ENCODE measurements at places on chromosomes 6 and 20. TPM values are rescaled to one million over a fixed set of nuclear protein-coding genes. Genes with fewer than 3 reads are reported as not detected.
A peak's percentile ranks its signal among the peaks of the same experiment; 100 is the strongest.

LY6G5C gene
- total RNA-seq = 0.68 TPM

ANGPT4 gene
- not detected for total RNA-seq

RAB44 gene
- not detected for total RNA-seq

RSPH9 gene
- total RNA-seq = not detected

HLA-DOB gene
- total RNA-seq = not detected

ZKSCAN8 gene
- 7.2 TPM for total RNA-seq

GRCh38 chr6:104884867-104885517 is 25.3 kb upstream of the HACE1 start:
- no peaks in the 10 kb centered on the region for H3K27me3 ChIP-seq
- no peak for DNase-seq
- H3K27ac ChIP-seq = no peak overlapping the region
- no peak overlapping the region for H3K4me3 ChIP-seq
- H3K4me1 ChIP-seq = no peaks in the 10 kb centered on the region
- no peaks in the 10 kb centered on the region for H3K36me3 ChIP-seq

DNA sequence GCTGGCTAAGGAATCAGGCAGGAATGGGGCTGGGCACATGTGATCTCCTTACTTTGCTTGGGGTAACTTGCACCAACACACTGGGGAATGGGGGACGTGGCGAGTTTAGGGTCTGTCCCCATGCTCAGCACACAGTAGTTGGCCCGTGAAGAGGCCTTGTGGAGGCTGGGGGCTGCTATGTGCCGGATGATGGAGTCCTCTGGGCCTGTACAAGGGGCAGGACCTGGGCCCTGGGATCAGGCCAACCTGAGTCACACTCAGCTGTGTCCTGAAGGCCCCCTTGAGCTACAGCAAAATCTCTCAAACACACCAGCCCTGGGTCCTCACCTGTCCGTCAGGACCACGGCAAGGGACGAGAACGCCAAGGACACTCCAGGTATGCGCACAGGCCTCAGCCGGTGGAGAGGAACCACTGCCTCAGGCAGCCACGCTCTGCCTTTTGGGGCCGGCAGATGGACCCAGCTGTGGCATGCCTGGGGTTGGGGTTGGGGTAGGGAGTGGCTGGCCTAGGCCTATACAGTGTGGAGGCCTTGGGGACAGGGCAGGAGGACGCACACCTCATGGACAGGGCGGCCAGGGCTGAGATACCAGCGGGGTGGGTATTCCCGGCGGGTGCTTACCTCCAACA is 11.1 kb downstream of the UCKL1 start:
- no peak overlapping the region for H3K4me3 ChIP-seq
- DNase-seq = peak; percentile 52
- H3K36me3 ChIP-seq = no peaks in the 10 kb centered on the region
- no peaks in the 10 kb centered on the region for H3K27me3 ChIP-seq

DNA sequence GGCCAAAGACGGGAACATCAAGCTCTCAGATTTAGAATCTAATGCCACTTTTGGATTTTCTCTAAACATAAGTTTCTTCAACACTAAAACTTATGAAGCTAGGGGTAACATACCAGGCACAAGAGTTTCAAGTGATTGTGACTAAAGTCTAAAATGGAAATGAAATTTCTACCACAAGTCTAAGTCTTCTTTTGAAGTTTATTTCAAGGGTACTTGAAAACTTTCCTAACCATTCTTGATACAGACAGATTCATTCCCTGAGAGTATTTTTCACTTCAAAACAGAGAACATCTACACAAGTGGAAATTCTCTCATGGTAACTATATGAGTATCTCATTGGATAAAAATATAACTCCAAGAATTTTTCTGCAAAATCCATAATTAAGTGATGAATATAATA is 56.2 kb downstream of the BTBD9 start:
- no peak overlapping the region for H3K4me3 ChIP-seq
- DNase-seq = no peak
- no peak overlapping the region for H3K27ac ChIP-seq
- no peaks in the 10 kb centered on the region for H3K36me3 ChIP-seq
- no peaks in the 10 kb centered on the region for H3K27me3 ChIP-seq
- H3K4me1 ChIP-seq = no peaks in the 10 kb centered on the region

DNA sequence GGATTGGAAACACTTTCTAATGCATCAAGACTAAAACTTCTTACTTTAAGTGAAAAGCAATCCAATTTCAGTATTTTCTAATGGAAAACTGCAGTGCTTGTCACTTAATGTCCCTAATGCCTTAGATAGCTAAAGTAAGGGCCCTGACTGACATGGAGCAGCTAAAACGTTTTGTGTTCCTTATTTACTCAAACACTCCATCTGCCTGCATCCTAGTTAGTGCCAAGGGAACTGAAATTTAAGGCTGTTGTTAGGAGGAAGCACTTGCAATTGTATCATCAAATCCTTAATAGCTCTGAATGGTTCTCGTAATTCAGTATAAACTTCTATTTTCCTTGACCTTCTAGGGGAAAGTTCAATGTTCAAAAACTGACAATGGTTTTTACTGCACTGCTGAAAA is 127.4 kb downstream of the GJA10 start:
- H3K4me3 ChIP-seq = no peak overlapping the region
- DNase-seq = no peak
- H3K4me1 ChIP-seq = no peaks in the 10 kb centered on the region
- H3K36me3 ChIP-seq = no peaks in the 10 kb centered on the region

DNA sequence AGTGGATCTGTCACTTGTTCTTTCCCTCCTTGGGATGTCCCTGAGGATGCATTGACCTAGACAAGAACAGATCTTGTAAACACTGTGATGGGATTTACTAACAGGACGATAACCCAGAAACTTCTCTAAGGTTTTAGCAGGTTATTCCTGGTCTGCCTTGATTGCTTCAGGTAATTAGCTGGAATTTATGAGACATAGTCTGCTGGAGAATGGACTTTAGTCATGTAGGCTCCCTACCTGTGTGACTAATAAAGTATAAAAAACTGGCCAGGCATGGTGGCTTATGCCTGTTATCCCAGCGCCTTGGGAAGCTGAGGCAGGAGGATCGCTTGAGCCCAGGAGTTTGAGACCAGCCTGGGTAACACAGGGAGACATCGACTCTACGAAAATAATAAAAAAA is 96.1 kb downstream of the PAK5 start:
- no peaks in the 10 kb centered on the region for H3K36me3 ChIP-seq
- no peak for DNase-seq
- no peak overlapping the region for H3K27ac ChIP-seq
- no peaks in the 10 kb centered on the region for H3K4me1 ChIP-seq
- no peaks in the 10 kb centered on the region for H3K27me3 ChIP-seq

- peak overlapping the region; percentile 14 for H3K4me3 ChIP-seq
- H3K36me3 ChIP-seq = no peaks in the 10 kb centered on the region
- H3K4me1 ChIP-seq = no peaks in the 10 kb centered on the region
- no peak for DNase-seq
These were observed 1.1 kb downstream of the ESR1 start for GRCh38 chr6:151808371-151809241.

- no peaks in the 10 kb centered on the region for H3K36me3 ChIP-seq
- no peak overlapping the region for H3K4me3 ChIP-seq
- DNase-seq = no peak
- H3K4me1 ChIP-seq = no peaks in the 10 kb centered on the region
- H3K27me3 ChIP-seq = no peaks in the 10 kb centered on the region
These were observed 32.0 kb upstream of the SYNDIG1 start for GRCh38 chr20:24437196-24438082.

- DNase-seq = no peak
- H3K27me3 ChIP-seq = no peaks in the 10 kb centered on the region
- no peaks in the 10 kb centered on the region for H3K4me1 ChIP-seq
These were observed 93.1 kb downstream of the NCR2 start for GRCh38 chr6:41428336-41428995.

GRCh38 chr6:47126647-47127391 is 84.7 kb upstream of the ADGRF1 start:
- H3K27me3 ChIP-seq = no peaks in the 10 kb centered on the region
- no peak for DNase-seq
- H3K27ac ChIP-seq = no peak overlapping the region
- no peaks in the 10 kb centered on the region for H3K36me3 ChIP-seq
- no peak overlapping the region for H3K4me3 ChIP-seq
- H3K4me1 ChIP-seq = peaks cover 5% of the 10 kb centered on the region

- H3K4me3 ChIP-seq = no peak overlapping the region
- no peak overlapping the region for H3K27ac ChIP-seq
- no peak for DNase-seq
- no peaks in the 10 kb centered on the region for H3K27me3 ChIP-seq
These were observed 63.0 kb downstream of the GPR6 start for GRCh38 chr6:110041126-110041525.

- H3K27ac ChIP-seq = no peak overlapping the region
- H3K27me3 ChIP-seq = no peaks in the 10 kb centered on the region
- no peak overlapping the region for H3K4me3 ChIP-seq
These were observed 54.4 kb downstream of the FKBP5 start for GRCh38 chr6:35634316-35634715.

- H3K36me3 ChIP-seq = no peaks in the 10 kb centered on the region
- H3K27ac ChIP-seq = no peak overlapping the region
- DNase-seq = no peak
- H3K4me3 ChIP-seq = no peak overlapping the region
These were observed 35.2 kb downstream of the SLC22A1 start for GRCh38 chr6:160156842-160157241.

GRCh38 chr6:164095056-164095455 is 680.5 kb downstream of the QKI start:
- H3K4me3 ChIP-seq = no peak overlapping the region
- no peaks in the 10 kb centered on the region for H3K27me3 ChIP-seq
- no peak overlapping the region for H3K27ac ChIP-seq
- no peaks in the 10 kb centered on the region for H3K36me3 ChIP-seq
